Activated CD8-positive, alpha-beta T cell treated with anti-CD3 and anti-CD28 coated beads, Interleukin-2, amount 10 ng/mL, durations not matched to agents 7 days and 5 days (primary cell): ENCODE measurements at places on chromosomes 12 and 14.

GRCh38 chr14:83257466-83258439, 1724.1 kb upstream of the SEL1L start:
- DNase-seq, result no peak

DNA sequence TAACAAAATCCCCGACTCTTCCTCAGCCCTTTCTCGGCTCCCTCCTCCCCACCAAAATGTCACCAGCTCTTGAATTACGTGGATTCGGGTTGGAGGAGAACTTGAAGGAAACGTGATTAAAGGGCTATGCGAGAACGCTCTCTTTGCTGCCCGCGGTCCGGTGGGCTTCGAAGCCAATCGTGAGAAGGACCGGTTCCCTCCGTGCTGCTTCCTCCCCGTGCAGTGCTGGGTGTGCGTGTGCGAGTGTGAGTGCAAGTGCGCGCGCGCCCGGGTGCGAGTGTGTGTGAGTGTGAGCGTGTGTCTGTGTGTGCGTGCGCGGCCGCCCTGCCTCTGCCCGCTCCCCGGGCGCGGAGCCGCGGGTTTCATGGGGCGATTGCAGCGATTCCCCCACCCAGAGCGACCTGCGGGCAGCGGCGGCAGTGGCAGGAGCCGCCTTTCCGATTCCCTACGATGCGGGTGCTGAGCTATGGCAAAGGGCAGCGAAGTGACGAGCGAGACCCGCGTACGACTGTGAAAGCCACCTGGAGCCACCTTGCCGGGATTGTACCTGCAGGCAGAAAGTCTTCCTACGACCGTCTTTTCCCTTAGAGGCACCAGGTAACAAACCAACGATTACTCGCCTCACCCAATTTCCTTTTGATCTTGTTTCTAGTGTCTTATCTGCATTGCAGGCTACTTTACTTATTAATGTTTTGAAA, 1.4 kb downstream of the LRFN5 start:
- DNase-seq, result no peak

DNA sequence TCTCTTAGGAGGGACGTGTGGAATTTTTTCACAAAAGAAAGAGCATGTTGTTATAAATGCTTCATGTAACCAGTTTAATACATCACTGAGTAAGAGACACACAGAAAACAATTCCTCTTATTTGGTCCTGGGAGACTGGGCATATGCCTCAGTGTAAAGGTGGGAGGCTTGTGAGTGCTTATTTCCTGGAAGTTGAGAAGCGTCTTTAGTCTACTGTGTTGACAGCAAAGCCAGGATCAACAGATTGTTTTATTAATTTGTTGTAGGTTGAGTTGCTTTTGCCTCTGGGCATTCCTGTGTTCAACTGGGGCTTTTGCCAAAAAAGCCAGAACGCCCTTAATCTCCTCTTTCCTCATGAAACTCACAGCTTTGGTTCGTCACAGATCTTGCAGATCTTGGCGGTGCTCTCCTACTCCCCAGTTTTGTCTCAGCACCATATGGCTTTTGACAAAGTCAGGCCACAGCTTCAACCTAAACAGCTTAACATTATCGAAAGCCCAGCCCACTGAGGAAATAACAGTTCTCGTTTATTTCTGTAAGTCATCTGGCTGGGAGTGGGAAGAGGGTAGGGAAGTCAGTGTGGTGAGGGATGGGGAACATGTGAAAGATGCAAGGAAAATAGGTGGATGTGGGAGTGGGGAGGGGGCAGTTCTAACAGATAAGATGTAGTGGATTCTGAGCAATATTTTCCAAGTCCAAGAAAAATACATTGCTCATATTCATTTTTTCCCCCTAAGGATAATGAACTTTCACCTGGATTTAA, 227.2 kb downstream of the DACT1 start:
- no peak for DNase-seq

GRCh38 chr12:93361151-93361919, 16.4 kb upstream of the NUDT4 start:
- DNase-seq, result no peak

GRCh38 chr14:94103554-94104150, 6.9 kb upstream of the IFI27 start:
- no peak for DNase-seq

DNA sequence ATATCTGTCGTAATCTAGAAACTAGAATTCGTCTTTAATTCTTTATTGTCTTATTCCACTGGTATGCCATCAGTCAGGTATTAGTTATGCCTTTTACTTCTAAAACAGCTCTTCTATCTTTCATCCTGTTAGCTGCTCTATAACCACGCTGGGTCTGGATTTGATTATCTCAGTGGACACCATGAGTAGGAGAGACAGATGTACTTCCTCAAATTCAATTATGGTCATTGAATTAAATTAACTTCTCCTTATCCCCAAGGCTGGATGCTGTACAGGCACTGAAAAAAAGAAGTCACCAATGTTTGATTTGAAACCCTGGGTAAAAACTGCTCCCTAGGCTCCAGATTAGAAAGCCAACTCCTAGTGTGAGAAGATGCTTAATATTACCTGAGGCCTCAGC, 107.3 kb downstream of the PIK3C2G start:
- no peak for DNase-seq

GRCh38 chr14:103735815-103736545, 20.4 kb downstream of the ZFYVE21 start:
- DNase-seq, result no peak

- DNase-seq, result no peak
Measured at GRCh38 chr12:123516216-123516780, 17.2 kb downstream of the RILPL1 start.

- DNase-seq, result no peak
Measured at GRCh38 chr12:79406993-79407392, 283.8 kb downstream of the PAWR start.

- no peak for DNase-seq
Measured at GRCh38 chr14:25381498-25381897, 331.6 kb upstream of the STXBP6 start.

DNA sequence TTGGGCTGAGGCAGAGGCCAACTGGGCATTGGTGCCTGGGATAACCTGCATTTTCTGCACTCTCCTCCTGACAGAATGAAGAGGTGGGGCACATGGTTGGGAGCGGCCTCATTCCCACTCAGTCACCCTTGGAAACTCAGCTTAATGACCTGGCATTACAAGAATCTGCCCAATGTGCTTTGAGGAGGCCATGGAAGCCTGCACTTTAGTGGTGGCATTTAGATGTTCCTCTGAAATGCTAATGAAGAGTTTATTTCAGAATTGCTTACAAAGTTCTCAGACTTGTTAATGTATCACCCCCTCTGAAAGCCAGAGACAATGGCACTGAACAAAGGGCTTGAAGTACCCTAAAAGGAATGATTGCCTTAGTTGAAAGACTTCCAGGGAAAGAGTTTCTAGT, 71.4 kb upstream of the PARP11 start:
- no peak for DNase-seq

DNA sequence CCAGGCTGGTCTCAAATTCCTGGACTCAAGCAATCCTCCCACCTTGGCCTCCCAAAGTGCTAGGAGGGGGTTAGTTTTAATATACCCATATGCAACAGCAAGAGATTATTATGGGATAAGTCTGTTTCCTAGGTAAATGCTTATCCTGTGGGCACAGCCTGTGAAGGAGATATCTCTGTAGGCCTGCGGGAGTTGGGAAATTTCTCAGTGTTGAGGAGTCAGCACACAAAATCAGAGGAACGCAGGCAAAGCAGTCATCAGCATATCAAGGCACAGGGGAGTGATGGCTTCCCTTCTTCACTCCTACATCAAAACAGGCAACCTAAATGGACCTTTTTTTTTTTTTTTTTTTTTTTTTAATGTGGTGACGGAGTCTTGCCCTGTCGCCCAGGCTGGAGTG, 20.9 kb upstream of the TMED10 start:
- no peak for DNase-seq

DNA sequence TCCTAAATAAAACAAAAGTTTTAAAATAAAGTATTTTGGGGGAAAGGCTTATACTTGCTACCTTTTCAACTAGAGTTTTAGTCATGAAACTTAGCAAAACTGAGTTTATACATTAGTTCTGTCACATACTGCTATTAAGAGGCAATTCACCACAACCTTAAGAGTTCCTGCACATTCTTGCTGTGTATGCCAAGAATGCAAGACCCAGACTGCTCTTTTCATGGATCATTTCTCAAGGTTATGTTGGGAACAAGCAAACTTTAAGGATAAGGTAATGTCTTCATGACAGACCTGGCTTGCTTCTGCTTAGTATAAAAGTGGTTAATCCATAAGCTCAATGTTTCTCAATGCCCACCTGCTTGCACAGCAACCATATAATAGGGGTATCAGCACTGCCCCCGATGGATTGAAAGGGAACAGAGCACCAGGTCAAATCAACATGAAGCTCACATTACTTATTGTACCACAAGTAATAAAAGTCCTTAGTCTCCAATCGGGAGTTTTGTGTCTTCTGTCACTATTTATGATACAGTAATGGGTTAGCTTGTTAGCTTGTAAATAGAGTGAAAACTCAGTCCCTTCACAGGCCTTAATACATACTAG, 67.6 kb downstream of the KIF21A start:
- no peak for DNase-seq

- DNase-seq, result no peak
Measured at GRCh38 chr12:74412606-74413230, 124.9 kb upstream of the ATXN7L3B start.

- DNase-seq, result no peak
Measured at GRCh38 chr14:66365388-66365787, 120.8 kb upstream of the CCDC196 start.

- no peak for DNase-seq
Measured at GRCh38 chr14:34070917-34071407, 120.1 kb upstream of the EGLN3 start.

GRCh38 chr14:95360828-95361227, 41.1 kb upstream of the CLMN start:
- DNase-seq, result no peak

GRCh38 chr12:88494520-88494919, 85.8 kb downstream of the KITLG start:
- no peak for DNase-seq

DNA sequence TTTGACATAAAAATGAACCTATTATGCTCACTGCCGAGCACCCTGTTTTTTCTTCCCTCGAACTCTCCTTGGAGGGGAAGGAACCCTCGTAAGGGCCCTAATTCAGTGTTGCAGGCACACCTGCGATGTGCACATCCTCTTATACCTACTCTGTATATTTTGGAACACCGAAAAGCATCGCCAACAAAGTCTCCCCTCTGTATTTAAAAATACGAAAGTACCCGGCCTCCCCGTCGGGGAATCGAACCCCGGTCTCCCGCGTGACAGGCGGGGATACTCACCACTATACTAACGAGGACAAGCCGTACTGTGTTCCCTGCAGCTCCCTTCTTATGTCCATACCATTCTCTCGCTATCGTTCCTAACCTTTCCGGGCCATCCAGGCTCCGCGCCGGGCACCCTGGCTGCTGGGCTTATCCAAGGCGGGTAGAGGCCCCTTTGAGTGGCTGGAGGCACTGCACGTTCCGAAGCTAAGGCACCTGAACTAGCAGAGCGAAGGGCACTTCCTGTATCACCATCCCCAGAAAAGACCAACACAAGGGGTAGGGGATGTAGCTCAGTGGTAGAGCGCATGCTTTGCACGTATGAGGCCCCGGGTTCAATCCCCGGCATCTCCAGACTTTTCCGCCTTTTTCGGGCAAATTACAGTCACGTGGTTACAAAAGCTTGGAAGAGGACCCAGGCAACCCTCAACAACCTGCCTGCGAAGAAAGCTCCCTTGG, 25.1 kb upstream of the UBC start:
- DNase-seq, result peak; percentile 94

DNA sequence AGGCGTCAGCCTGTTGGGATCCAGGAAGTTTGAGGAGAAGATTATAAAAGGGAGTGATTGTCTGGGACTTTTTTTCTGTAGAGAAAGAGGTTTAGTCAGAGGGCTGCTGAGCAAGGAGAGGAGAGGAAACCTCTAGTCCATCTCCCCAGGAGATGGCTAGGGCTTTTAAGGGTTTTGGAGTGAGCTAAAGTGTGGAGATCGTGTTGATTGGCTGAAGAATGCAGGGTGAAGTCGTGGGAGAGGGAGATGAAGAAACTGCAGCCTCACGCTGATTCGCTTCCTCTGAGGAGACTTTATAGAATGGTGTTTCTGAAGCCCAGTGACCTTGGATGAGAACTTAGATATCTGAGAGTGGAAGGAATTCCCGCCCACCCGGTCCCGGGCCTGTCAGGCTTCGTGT, 193.7 kb upstream of the PWP1 start:
- DNase-seq, result no peak

- no peak for DNase-seq
Measured at GRCh38 chr12:54351341-54351740, 12.9 kb downstream of the GPR84 start.

DNA sequence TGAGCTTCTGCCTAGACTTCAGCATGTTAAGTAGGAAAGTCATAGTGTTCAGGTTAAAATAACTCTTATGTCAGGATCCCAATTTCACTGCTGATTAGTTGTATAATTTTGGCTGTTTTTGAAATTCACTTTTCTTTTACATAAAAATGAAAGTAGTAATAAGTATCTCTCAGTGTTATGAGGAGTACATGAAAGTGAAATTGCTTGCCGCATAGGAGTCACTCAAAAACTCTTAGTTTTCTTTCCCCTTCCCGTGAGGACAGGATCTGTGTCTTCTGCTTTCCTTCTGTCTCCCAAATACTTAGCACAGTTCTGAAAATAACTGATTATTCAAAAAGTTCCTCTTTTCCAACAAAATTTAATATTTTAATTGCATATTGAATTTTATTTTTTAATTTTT, 100.5 kb downstream of the SLC38A4 start:
- DNase-seq, result no peak

DNA sequence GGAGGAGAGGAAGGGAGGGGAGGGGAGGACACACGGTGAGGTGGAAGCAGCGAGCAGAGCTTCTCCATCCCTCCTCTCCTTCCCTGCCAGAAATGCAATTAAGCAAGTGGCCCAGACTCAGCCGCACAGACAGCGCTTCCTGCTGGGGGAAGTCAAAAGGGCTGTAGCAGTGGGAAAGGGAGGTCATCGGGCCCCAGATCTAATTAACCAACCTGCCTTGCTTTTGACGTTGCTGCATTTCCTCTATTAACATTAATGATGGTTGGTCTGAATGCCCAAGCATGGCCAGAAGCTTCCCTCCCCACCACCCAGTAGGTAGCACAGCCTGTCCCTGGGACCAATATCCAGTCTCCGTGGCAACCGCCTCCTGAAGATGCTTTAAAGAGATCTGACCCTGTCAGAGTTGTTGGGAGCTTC, 4.6 kb upstream of the NGB start:
- DNase-seq, result no peak

DNA sequence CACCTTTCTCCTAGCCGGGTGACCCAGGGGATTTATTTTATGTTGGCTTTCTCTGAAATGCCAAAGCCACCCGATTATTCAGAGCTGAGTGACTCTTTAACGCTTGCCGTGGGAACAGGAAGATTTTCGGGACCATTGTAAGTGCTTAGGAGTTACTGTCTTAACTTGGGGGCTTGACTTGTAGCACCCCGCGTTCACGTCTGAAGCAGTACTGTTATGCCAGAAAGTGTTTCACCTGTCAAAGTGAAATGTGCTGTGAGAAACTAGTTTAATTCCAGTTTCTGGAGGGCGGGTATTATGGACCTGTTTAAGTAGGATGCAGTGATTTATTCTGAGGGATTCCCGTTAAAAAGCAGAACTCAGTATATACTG, 218 bp downstream of the LYSET start:
- DNase-seq, result no peak

GRCh38 chr12:121955258-121956237, 37.2 kb downstream of the CFAP251 start:
- DNase-seq, result no peak

GRCh38 chr14:22071006-22071405, 397.4 kb upstream of the OR4E1 start:
- peak; percentile 77 for DNase-seq
